NCI-H69 (cell line): ENCODE measurements at places on chromosomes 5 and 9.

GRCh38 chr9:618478-618877 lies 223.0 kb upstream of the DMRT1 start:
- no peak for DNase-seq

DNA sequence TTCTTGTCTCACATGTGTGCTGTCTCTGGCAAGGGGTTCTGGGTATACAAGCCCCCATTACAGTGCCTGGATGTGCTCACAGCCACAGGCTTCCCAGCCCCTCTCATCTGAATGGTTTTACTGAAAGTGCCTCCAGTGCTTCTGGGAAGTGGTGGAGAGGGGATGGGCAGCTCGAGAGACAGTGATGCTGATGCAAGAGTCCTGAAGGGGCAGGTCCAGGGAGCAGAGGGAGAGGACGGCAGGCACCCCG lies 93.5 kb downstream of the PHF2 start:
- DNase-seq: no peak

DNA sequence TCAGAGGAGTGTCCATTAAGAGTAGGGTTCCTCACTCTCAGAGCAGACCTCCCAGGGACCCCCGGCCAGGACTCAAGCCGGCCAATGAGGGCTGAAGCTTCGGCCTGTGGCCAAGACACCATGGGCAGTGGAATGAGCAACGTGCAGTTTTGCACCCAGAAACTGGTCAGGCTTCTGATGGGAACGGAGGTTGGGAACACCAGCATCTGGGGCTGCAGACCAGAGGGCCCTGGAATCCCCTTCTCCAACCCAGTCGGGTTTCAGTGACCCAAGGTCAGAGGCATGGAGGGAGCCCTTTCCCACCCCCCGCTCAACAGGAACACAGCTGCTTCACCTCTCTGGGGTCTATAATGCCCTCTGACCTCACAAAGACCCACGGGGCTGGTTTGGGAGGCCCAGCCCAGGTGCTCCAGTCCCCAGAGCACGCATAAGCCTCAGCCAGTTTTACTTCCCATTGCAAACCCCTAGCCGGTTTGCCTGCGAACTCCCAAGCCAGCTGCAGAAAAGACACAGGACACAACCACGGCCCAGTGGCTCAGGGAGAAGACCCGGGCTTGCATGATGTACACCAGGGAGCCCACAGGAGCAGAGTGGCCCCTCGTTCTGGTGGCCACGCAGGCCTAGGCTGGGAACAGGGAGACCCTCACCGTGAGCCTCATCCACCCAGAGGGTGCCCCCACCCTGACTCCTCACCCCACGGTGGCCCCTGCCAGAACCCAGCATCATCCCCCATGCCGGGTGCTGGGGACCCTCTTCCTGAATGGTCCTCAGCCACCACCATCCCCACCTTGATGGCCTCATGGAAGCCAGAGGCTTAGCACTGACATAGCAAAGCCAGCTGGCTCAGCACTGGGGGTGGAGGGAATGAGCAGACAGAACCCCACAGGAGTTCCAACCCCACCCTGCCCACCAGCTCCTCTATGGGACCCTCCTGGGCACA lies 30.6 kb downstream of the VAV2 start:
- DNase-seq: no peak

DNA sequence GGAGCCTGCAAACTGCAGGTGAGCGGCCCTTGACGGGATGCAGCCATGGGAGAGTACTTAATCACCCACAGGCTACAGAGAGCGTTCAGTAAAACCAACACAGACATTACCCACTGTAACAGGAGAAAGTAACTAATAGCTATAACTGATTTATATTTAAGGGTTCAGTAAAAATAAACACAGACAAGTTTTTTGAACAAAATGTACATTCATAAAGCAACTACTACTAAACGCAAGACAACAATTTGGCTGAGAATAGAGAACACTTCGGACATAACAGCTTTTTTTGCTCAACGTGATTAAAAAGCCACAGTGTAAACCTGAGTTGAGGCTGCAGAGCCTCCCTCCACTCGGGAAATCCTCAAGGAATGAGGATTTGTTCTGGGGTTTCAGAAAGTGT lies 61.7 kb downstream of the LIFR start:
- DNase-seq: no peak

DNA sequence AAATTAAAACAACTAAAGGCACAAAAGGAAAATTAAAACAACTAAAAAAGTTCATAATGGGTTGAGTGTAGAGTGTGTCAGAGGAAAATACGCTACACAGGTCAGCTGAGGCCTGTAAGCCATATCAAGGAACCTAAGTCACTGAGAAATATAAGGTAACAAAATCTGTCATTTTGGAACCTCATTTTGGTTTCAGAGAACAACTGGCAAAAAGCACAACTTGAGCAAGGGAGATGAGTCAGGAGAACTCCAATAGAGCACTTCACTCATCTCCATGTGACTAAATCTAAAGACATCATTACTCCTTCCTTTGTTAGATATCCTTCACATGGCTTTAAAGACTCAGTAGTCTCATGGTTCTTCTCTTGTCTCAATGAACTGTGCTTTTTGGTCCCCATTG lies 269.4 kb upstream of the POU5F2 start:
- DNase-seq: no peak

DNA sequence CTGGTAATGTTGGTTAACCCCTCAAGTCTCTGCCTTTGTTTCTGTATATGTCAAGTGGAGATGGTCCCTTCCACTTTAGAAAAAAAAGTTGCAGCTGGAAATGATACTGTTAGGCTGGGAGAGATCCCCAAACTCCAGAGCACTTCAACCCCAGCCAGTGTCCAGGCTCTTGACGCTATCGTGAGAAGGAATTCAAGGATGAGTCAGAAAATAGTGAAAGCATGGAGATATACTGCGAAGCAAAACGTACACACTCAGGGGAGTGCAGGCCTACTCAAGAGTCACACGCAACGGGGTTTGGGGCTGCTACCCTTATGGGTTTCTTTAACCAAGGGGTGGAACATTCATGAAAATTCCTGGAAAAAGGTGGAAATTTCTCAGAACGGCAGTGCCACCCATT lies 24.9 kb downstream of the KCNV2 start:
- DNase-seq: no peak

GRCh38 chr9:38401994-38402393 lies 9.5 kb downstream of the ALDH1B1 start:
- DNase-seq: peak; percentile 49

DNA sequence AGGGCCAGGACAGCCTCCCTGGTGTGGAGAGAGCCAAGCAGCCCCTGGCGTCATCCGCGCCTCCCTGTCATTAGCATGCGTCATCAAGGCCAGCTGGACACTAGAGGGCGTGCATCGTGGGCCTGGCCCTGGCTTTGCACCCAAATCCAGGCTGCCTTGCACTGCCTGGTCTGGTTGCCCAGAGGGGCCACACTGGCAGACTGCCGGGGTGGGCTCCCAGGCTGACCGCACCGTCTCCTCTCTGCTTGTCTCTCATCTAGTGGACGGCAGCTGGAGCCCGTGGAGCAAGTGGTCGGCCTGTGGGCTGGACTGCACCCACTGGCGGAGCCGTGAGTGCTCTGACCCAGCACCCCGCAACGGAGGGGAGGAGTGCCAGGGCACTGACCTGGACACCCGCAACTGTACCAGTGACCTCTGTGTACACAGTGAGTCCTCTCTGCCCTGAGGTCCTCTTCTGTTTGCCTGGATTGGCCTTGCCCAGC lies 29.0 kb downstream of the HK3 start:
- DNase-seq: peak; percentile 35
